ENCODE measurements at places on chromosomes 16 and 17.

DNA sequence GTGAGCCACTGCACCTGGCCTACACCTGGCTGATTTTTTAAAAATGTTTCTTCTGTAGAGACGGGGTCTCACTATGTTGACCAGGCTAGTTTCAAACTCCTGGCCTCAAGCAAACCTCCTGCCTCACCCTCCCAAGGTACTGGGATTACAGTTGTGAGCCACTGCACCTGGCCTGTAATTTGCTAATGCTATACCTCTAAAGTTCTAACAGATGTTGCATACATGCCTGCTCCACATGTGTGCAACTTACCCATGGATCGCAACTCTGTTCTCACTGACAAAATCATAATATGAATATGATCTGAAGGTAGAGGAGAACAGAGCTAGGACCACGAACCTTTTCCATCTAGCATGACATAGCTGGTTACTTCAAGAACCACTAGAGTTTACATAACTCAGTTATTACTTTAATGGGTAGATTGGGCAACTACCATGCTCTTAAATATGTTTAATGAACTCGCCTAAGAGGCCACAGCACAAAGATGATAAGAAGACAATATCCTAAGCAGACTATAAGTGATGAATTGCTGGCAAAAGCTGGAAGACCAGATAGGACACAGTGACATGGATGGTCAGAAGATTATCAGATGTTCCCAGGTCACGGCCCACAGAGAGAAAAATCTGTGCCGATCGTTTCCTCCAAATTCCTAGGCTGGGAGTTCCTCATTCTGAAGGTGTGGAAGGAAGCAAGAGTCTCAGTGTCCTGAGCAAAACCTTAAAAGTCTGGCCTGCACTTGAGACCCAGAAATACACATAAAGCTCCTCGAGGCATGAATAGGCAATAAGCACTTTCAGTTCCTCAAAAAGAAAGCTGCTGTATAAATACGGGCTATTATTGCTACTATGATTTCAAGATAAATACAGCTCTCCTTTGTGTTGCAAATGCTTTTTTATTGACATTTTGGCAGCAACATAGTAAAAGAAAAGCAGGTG is 53.6 kb upstream of the ICAM2 start:
- DNase-seq: peak; percentile 75

DNA sequence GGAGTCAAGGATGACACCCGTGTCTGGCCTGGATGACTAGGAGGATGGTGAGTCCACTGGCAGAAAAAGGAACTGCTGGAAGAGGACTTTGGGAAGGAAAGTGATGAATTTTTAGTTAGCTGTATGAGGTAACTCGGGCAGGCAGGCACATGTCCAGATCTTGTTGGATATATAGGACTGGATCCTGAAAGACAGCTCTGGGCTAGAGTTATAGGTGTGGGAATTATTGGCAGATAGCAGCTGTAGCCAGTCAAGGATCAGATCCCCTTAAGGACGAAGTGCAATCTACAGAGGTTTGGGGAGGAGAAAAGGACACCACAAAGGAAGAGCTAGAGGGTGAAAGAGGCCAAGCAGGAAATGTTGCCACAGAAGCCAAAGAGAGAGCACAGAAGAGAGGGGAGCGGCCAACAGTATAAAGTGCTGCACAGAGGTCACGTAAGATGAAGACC is 10.1 kb downstream of the CYB5D1 start:
- DNase-seq: peak; percentile 72

- DNase-seq: no peak
These were observed 186.6 kb upstream of the SALL1 start for GRCh38 chr16:51337662-51338061.

DNA sequence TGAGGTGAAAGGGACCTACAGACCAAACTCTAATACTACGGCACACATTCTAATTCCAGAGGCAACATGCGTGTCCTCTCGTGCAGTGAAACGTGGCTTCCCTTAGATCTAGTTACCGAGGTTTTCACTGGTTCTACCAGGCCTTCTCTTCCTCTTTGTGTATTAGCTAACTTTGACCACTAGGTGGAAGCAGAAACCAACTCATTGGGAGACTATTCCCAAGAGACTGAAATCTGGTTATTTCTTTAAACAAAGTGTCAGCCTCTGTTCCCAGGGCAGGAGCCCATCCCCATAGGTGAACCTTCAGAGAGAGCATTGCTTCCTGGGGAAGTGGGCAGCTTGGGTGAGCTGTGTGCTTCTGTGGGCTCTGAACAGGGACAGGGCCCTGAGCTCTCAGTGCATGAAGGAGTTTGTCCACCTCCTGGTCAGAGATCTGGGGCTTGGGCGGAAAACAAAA is 19.7 kb upstream of the RCVRN start:
- DNase-seq: peak; percentile 85

DNA sequence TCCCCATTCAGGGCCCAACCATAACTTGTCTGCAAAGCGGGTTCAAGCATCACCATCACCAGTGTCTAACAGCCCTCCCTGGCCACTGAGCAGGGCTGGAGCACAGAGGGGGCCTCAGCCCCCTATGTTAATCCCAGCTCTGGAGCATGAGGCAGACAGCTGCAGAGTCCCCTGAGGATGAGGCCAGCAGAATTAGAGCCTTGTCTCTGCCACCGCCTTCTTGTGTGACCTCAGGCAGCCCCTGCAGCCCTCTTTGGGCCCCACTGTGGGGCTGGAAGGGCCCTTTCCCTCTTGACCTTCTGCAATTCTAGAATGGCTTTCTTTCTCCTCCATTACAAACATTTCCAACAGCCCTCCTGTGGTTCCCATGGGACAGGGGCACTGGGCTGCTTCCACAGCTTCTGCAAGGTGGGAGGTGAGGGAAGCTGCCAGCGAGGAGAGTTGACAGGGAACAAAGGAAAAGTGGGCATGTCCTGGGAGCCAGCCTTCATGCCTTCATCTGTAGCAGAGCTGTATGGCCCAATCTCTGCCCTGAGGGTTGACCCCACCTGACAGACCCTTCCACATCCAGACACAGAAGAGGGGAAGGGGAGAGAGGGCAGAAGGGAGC is 65.7 kb downstream of the TMEM132E start:
- no peak for DNase-seq

DNA sequence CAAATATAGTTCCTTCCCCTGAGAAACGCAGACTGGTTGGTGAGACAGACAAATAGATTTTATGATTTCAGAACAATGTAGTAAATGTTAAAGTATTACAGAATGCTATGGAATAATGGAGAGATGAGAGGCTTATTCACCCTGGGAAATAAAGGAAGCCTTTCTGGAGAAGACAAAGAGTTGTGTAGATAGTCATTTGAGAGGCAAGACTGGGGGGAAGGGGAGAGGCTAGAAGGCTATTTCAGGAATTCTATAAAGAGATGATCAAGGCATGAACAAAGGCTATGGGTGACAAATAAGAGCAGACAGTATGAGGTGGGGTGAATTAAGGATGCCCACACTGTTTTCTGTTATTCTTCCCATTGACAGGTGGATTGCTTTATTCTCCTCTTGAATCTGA is 211.4 kb downstream of the GRIN2A start:
- no peak for DNase-seq

DNA sequence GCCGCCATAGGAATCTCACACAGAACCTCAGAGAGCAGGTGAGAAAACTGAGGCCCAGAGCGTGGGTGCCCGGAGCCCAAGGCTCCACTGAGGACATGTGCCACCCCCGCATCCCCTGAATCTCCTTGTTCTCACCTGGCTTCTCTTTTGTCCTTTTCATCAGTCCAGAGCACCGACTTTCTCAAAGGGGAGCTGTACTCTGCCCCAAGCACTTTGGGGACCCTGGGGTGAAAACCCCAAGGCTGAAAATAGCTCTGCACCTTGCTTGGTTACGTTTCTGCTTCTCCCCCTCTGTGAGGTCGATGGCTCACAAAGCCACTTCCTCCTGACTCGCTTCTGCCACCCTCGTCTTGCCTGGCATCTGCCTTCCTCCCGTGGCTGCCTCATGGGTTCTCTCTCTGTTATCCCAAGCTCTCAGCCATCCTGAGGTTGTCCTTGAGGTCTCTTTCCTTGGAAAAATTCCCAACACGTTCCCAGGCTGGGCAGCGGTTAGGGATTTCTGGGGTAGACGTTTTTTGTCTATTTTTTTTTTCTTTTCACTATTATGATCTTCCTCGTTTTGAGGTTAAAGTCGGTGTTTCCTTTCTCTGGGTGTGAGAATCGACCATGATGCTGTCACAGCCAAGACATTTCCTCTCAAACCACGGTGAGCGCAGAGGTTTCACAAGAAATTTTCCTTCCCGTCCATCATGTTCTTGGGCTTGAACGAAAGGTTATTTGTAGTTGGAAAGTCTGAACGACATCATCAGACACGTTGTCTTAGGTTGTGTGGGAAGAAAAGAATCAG is 37.2 kb downstream of the IRF8 start:
- peak; percentile 56 for DNase-seq

GRCh38 chr16:80739523-80739922 is 64.9 kb downstream of the CDYL2 start:
- DNase-seq: no peak

DNA sequence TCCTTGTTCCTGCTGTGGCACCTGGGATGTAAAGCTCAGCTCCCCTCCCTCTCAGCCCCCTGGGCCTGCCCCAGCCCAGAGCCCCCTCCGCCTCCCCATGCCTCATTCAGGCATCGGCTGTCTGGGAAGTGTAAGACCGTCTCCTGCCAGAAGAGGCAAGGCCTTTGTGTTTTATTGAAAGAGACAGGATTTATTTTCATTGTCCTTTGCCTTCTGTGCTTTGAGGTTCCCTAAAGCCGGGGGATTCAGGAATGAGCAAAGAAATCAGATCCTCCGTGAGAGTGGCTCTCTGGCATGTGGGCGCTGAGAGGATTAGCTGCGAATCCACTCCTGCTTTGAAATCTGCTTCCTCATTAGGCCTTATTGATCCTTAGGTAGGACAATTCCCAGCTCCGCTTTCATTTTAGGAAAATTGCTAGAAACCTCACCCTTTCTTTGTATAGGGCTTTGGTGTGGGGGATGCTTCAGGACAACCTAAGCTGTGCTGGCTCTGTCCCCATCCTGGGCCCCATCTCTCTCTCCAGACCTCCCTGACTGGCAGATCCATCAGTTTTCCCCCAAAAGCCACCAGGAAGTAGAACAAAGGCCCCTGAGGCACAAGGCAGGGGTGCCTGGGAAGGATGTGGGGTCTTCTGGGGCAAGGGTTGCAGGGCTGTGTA is 211.5 kb upstream of the TNRC6C start:
- DNase-seq: no peak

DNA sequence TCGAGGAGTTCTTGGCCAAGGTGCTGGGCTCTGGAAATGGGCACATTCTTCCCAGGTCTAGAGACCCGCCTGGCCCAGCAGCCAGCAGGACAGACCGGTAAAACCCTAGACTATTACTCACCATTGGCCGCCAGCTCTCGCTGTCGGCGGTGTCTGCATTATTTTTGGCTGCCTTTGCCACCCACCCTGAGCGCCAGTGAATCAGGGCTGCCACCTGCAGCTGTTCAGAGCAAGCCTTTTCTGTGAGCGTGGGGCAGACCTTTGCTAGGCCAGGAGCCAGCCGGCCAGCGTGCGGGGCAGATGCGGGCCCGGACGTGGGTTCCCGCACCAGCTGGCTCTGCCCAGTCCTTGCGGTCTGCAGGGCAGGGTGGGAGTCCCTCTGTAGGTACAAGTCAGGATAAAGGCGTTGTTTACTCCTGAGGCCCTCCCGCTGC is 15.8 kb upstream of the CLEC18A start:
- no peak for DNase-seq

GRCh38 chr16:31085411-31085810 is 3.3 kb downstream of the PRSS53 start:
- no peak for DNase-seq

DNA sequence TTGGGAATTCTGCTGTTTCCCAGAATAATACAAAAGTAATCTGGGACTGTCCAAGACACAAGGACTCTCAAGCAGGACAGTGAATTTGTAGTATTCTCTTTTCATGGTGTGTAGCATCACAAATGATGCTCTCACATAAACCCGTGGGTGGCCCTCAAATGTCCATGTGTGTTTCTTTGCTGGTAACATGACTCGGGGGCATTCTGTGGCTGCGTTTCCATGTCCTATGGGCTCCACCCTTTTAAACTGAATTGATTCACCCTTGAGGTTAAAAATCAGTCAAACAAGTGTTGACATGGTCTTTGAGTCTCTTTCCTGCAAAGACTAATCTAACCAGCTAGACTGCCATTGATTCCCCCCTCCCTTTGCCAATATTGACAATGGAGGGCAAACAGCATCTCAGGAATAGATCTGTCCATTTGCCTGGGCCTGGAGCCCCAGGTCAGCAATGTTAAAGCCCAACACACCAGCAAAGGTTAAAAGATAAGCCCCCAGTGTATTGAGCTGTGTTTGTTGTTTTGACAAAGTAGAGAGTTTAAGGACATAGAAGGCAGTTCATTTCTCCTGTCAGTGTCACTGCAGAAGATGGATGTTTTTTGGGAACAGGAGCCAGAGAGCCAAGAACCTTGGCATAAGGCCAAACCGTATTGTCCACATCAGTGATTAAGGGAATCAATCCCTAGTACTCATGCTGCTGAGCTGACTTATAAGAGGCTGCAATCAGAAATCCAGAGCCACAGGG is 117.1 kb upstream of the COX10 start:
- no peak for DNase-seq

GRCh38 chr16:4576008-4576407 is 19.9 kb downstream of the C16orf96 start:
- no peak for DNase-seq

- peak; percentile 94 for DNase-seq
These were observed 685 bp downstream of the PAQR4 start for GRCh38 chr16:2969545-2970521.

DNA sequence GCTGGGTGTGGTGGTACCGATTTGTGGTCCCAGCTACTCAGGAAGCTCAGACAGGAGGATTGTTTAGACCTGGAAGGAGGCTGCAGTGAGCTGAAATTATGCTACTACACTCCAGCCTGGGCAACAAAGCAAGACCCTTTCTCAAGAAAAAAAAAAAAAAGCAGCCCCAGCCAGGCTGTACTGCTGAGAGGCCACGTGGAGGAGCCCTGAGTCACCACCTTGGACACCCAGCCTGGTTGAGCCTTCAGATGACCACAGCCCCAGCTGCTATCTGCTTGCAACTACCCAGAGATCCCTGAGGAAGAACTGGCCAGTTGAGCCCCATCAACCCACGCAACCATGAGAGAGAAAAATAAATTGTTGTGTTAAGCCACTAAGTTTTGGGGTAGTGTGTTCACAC is 23.6 kb upstream of the GPRC5C start:
- DNase-seq: peak; percentile 16

- no peak for DNase-seq
These were observed 36.1 kb upstream of the HELZ start for GRCh38 chr17:67281053-67281452.
